Uterine smooth muscle cell (primary cell): ENCODE measurements at places on chromosomes 7 and 10. TPM values are rescaled to one million over a fixed set of nuclear protein-coding genes. Genes with fewer than 3 reads are reported as not detected.

Gene LRRC61
- total RNA-seq, result 1.9 and 2.2 TPM in 2 replicates

Gene PKD1L1
- under 0.01 TPM in 2 replicates for total RNA-seq

Gene CALML5
- not detected in 2 replicates for total RNA-seq

Gene YAE1
- 32.4 and 38.5 TPM in 2 replicates for total RNA-seq

Gene TRIM50
- total RNA-seq, result not detected in 2 replicates

Gene EN2
- not detected in 2 replicates for total RNA-seq

Gene CNNM1
- 1.5 and 1.7 TPM in 2 replicates for total RNA-seq

Gene EBLN1
- total RNA-seq, result not detected in 2 replicates

Gene SBDS
- total RNA-seq, result 89.4 and 94.7 TPM in 2 replicates
